Activated CD4-positive, alpha-beta T cell treated with anti-CD3 and anti-CD28 coated beads, Interleukin-2, amount 10 ng/mL, durations not matched to agents 7 days and 5 days (primary cell): ENCODE measurements at places on chromosomes 12 and 14. TPM values are rescaled to one million over a fixed set of nuclear protein-coding genes. Genes with fewer than 3 reads are reported as not detected.
A peak's percentile ranks its signal among the peaks of the same experiment; 100 is the strongest.

The WNT1 gene
- total RNA-seq, result 0.17 TPM

- H3K27ac ChIP-seq, result no peak overlapping the region
- no peak overlapping the region for H3K4me3 ChIP-seq
- no peaks in the 10 kb centered on the region for H3K27me3 ChIP-seq
- no peak for DNase-seq
These were observed 68.1 kb downstream of the ERC1 start for GRCh38 chr12:1059162-1059561.

The ADAM20 gene
- 0.15 TPM for total RNA-seq

The SDR9C7 gene
- total RNA-seq, result not detected

GRCh38 chr12:79162147-79162772 lies 297.7 kb downstream of the SYT1 start:
- no peak overlapping the region for H3K27ac ChIP-seq
- no peaks in the 10 kb centered on the region for H3K4me1 ChIP-seq
- no peak for DNase-seq

DNA sequence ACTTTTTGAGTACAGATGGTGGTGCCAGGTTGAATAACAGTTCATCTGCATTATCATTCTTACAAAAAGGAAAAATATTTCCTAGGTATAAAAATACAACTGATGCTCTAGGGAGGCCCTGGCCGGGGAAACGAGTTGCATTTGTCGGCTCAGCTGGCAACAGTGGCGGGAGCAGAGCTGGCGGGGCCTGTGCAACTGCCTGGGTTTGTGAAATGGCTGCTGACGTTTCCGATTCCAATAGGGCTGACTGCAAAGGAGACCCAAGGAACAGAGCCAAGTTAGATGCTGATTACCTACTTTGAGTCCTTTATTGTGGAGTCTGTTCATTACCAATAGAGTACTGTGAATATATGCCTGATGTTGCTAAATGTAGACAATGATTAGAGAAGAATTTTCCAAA lies 25.8 kb upstream of the PHLDA1 start:
- H3K27me3 ChIP-seq, result no peaks in the 10 kb centered on the region
- DNase-seq, result no peak
- no peak overlapping the region for H3K4me3 ChIP-seq

The GPRC5D gene
- total RNA-seq, result 0.67 TPM

DNA sequence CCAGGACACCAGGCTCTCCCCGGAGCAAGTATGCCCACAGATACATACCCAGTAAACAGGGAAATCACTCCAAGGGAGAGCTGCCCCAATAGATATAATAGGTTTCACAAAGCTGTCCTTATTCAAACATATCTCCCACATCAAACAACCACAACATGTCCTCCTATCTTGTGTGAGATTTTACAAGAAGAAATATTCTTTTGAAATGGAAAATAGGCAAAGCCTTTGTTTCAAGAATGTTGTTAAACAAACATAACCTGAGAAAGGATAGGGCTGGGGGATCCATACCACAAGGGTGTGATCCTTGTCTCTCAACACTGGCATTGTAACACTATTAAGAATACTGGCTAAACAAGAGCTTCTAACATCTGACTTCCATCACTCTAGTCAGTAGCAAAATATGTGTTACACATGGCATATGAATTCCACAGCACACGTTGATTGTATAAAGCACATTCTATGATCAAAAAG lies 32.9 kb downstream of the LGR5 start:
- H3K4me1 ChIP-seq, result no peaks in the 10 kb centered on the region
- no peak for DNase-seq
- peaks cover 4% of the 10 kb centered on the region for H3K27me3 ChIP-seq
- H3K27ac ChIP-seq, result no peak overlapping the region
- no peaks in the 10 kb centered on the region for H3K36me3 ChIP-seq
- no peak overlapping the region for H3K4me3 ChIP-seq

DNA sequence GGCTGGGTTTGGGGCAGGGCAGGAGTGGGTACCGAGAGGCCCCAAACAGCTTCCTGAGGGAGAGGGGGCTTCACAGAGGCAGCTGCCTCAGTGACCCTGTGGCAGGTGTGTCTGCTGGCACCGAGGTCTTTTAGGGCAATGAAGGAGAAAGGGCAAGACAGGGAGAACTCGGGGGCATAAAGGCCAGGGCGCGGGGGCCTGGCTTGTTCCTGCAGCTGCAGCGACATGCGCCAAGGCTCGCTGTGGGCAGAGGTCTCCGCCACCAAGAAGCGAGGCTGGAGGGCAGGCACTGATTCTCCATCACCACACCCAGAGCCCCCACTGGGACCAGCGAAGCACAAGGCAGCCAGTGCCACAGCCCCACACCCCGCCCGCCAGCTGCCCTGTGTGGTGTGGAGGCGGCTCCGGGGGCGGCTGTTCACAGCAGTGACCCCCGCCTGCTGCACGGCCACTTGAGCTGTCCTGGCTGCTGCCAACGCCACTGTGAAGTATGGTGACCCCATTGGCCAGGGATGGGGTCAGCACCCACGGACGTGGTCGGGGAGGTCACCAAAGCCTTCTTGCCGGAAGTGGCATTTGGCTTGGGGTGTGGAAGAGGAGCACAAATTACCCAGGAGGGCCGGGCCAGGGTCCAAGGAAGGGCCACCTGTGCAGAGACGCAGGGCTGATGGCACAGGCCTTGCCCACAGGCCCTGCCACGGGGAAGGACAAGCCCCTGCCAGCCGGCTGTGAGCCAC lies 16.4 kb downstream of the BAG5 start:
- no peaks in the 10 kb centered on the region for H3K27me3 ChIP-seq
- no peak overlapping the region for H3K27ac ChIP-seq
- no peaks in the 10 kb centered on the region for H3K4me1 ChIP-seq

DNA sequence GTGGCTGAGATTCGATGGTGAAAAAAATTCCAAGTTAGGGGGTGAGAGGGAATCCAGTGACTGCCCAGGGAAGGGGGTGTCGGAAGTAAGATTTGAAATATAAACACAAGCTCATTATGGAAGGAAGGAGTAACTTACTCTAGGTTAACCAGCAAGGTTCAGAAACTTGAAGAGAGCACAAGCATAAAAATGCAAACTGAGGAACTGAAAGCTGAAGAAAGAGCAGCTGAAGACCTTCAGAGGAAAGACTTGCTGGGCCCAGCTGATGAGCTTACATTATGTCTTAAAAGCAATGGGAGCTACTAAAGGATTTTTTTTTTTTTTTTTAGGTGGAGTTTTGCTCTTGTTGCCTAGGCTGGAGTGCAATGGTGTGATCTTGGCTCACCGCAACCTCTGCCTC lies 189.7 kb upstream of the GRIN2B start:
- H3K27ac ChIP-seq, result no peak overlapping the region
- H3K4me1 ChIP-seq, result no peaks in the 10 kb centered on the region
- no peaks in the 10 kb centered on the region for H3K36me3 ChIP-seq
- no peak overlapping the region for H3K4me3 ChIP-seq
- DNase-seq, result no peak
- H3K27me3 ChIP-seq, result peaks cover 13% of the 10 kb centered on the region

The NTS gene
- not detected for total RNA-seq

GRCh38 chr12:105218434-105218833 lies 17.5 kb downstream of the APPL2 start:
- no peaks in the 10 kb centered on the region for H3K27me3 ChIP-seq
- DNase-seq, result no peak
- H3K4me3 ChIP-seq, result no peak overlapping the region
- H3K27ac ChIP-seq, result no peak overlapping the region

DNA sequence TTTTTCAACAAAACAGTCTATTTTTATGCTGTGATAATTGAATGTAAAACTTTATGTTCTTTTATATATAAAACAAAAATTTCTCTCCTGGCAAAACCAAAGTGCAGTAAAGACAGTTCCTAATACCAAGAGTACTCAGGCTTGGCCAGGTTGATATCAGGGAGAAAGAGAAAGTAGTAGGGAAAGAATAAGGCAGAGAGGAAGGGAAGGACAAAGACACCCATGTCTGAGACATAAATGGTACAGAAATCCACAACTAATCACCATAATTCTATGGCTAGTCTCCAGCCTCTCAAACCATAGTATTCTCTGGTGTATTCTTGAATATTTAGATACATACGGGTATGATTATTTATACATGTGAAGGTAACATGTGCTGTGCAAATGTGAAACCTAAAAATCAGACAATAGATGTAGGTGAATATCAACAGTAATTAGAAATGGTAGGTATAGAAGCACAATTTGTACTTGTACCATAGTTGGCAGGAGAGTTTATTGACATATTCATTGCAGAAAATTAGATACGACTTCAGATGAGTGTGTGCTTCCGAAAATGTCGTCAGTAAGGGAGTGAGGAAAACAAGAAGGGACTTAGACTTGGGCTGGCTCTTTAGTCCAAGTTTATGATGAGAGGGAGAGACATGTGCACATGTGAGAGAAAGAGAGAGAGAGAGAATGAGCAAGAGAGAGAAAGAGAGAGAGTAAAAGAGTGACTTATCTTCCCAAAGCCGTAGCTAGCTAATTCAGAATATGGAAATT lies 230.8 kb upstream of the NPAS3 start:
- DNase-seq, result no peak
- H3K4me3 ChIP-seq, result no peak overlapping the region
- peaks cover 5% of the 10 kb centered on the region for H3K27me3 ChIP-seq

DNA sequence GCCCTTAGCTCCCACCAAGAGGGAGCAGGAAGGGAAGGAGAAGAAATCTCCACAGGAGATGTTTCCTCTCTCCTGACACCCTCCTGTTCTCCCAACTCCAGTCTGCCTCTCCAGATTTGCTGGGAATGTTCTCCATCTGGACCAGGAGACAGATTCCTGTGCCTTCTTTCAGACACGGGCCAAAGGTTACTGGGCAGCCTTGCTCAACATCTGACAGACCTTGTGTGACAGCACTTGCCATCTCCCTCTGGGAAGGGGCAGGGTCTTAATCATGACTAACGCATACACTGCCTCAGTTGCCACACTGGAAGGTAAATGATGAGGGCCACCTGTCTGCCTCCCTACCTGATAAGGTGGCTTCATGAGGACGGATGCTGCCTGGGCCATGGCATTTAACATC lies 2.5 kb upstream of the TTC7B start:
- DNase-seq, result no peak
- peaks cover 18% of the 10 kb centered on the region for H3K4me1 ChIP-seq
- H3K36me3 ChIP-seq, result peaks cover 4% of the 10 kb centered on the region
- no peak overlapping the region for H3K4me3 ChIP-seq

- no peak for DNase-seq
- H3K27me3 ChIP-seq, result peaks cover 8% of the 10 kb centered on the region
- no peaks in the 10 kb centered on the region for H3K36me3 ChIP-seq
- no peak overlapping the region for H3K4me3 ChIP-seq
- H3K4me1 ChIP-seq, result no peaks in the 10 kb centered on the region
- H3K27ac ChIP-seq, result no peak overlapping the region
These were observed 73.4 kb upstream of the PLEKHG3 start for GRCh38 chr14:64630778-64631177.

DNA sequence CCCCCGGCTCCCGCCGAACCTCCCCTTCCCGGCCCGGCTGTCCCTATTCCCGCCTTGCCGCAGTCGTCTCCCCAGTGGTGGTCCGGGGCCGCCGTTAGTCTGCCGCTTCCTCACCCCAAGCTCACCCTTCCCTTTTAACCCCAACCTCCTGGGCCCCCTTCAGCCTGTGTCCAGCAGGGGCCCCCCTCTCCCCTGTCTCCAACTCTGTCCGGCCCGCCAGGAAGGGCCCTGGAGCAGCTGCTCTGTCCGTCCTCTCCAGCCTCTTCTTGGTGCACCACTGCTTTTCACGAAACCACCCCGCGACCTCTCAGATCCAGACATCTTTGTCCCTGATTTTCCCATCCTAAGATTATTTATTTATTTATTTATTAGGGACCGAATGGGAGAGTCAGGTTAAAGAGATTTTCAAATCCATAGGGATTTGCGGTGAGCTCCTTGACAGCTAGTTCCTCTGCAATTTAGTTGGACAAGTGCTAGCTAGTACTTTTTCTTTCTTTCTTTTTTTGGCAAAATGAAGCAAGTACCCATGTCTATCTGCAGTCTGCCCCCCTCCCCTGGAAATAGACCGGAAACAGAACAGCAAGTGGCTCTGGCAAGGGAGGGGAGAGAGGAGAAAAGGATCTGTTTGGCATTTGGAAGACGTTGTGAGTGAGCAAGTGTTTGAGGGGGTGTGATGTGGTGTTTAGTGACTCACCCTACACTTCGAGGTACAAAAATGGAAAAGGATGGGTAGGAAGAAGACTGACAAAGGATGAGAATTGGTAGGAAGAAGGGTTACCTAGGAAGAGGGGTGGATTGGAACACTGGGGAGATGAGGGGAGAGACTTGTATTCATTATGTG lies 632 bp downstream of the UBR7 start:
- peaks cover 35% of the 10 kb centered on the region for H3K36me3 ChIP-seq
- no peaks in the 10 kb centered on the region for H3K27me3 ChIP-seq
- H3K4me1 ChIP-seq, result peaks cover 44% of the 10 kb centered on the region
- peak overlapping the region; percentile 79 for H3K4me3 ChIP-seq

GRCh38 chr14:77240336-77240915 lies 30.6 kb downstream of the NGB start:
- H3K27me3 ChIP-seq, result no peaks in the 10 kb centered on the region
- no peaks in the 10 kb centered on the region for H3K4me1 ChIP-seq
- no peak for DNase-seq
- H3K36me3 ChIP-seq, result no peaks in the 10 kb centered on the region

The PEBP1 gene
- total RNA-seq, result 96.3 TPM

GRCh38 chr12:106109168-106109910 lies 29.4 kb downstream of the NUAK1 start:
- H3K36me3 ChIP-seq, result no peaks in the 10 kb centered on the region
- DNase-seq, result no peak
- H3K4me1 ChIP-seq, result no peaks in the 10 kb centered on the region
- H3K27me3 ChIP-seq, result peaks cover 32% of the 10 kb centered on the region

DNA sequence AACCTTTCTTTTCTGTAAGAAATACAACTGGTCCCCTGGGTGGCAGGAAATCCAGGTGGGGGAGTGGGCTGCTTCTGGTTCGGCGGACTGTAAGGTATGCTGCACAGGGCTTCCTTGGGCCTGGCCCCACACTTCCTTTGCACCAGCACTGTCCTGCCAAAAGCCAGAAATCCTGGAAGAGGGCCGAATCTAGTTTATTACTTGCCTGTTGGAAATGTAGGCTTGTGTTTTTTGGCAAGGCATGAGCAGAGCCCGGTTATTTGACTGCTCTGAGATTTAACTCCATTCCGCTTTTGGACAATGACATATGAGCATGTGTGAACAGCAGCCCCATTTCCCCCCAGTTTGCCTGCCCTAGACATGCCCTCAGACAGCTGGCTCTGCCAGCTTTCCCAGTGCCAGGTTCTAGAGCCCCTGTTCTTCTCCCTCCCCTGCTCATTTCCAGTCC lies 86.6 kb downstream of the BORCS5 start:
- peak overlapping the region; percentile 94 for H3K27ac ChIP-seq
- no peaks in the 10 kb centered on the region for H3K27me3 ChIP-seq
- peaks cover 22% of the 10 kb centered on the region for H3K36me3 ChIP-seq

The AMDHD1 gene
- total RNA-seq, result 0.89 TPM

GRCh38 chr14:94655169-94655710 lies 43.0 kb downstream of the SERPINA3 start:
- H3K36me3 ChIP-seq, result no peaks in the 10 kb centered on the region
- H3K27me3 ChIP-seq, result peaks cover 4% of the 10 kb centered on the region
- DNase-seq, result no peak
- H3K27ac ChIP-seq, result no peak overlapping the region
- H3K4me1 ChIP-seq, result no peaks in the 10 kb centered on the region

The NRIP2 gene
- not detected for total RNA-seq
